ENCODE measurements at places on chromosomes 16 and 17.

DNA sequence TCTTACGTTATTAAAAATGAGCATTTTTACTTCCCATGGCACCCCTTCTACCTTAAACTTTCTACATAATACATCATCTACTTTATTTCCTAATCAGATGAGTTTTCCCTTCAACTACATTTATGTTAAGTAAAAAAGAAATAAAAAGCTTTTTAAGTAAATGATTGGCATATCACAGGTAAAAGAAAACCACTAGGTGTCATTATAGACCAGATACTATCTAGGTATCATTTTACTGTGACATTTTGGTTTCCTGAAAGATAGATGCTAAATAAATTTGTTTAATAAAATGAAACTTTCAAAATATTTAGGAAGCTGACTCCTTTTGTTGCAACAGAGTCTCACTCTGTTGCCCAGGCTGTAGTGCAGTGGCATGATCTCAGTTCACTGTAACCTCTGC lies 3.8 kb upstream of the CMTM1 start:
- no peak for DNase-seq

DNA sequence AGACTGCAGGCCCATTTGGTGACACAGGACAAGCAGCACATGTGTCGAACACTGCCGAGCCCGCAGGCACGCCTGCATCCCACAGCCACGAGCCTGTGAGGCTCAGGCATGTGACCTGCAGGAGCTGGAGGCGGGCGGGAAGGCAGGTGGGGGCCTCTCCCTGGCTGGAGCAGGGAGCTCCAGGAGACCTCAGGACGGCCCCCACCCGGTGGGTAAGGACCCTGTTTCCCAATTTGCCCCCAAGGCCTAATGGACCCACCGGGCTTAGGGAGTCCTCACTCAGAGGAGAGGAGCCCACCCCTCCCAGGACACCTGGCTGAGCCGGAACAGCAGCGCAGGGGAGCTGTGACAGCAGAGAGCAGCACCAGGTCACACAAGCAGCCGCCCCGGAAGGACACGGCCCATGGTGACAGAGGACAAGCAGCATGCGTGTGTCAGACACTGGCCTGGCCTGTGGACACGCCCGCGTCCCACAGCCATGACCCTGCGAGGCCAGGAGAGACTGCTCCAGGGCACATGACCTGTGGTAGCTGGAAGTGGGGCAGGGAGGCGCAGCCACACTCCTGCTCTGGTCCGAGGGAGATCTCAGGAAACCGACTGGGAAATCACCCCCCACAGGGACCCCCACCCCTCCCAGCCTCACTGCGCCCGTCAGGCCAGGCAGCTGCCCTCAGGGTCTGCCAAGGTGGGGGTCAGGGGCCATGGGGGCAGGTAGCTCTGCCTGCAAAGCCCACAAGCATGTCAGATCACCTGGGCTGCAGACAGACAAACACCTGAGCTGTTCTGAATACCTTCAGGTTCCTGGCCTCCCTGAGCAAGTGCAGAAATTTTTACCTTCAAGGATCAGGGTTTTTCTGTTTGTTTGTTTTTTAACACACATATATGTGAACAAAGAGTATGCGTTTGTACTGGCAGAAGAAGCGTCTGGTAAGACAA lies 2.4 kb downstream of the SPSB3 start:
- DNase-seq = no peak

GRCh38 chr17:81994593-81995462 lies 17.4 kb downstream of the ASPSCR1 start:
- DNase-seq = no peak

DNA sequence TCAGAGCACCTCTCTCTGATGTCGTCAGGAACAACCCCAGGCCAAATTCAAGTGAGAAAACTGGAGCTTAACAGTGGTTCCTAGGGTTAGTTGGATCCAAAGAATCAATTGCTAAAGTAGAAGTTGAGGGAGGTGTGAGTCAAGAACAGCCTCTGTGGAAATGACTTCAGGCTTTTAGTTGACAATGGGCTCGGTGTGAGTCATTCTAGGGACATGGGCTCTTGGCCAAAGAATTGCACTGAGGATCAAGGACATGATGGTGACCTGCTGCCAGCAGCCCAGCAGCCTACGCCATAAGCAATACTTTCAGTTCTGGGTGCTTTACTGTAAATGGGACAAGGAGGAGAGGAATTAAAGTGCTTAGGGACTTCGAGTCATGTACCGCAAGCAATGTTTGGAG lies 32.1 kb upstream of the SMURF2 start:
- DNase-seq = no peak

DNA sequence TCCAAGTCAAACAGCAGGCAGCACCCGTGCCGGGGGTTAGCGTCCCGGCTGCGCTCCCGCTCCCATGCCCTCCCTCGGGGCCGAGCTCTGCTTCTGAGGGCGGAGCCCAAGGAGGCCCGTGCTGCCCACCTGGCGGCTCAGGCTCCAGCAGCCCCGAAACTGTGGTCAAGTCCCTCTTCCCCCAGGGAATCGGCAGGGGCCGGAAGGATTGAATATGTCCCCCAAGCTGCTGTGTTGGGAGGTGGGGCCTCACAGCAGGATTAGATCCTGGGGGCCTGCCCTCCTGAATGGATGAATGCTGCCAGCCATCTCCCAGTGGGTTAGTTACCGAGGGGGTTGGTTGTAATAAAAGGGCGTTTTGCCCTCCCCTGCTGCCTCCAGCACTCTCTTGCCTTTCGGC lies 33.9 kb downstream of the MAP2K3 start:
- DNase-seq = no peak

- DNase-seq = no peak
These were observed 79.4 kb downstream of the RAP1GAP2 start for GRCh38 chr17:2875608-2876007.

- DNase-seq = no peak
These were observed 20.2 kb upstream of the NCBP3 start for GRCh38 chr17:3866276-3866675.

DNA sequence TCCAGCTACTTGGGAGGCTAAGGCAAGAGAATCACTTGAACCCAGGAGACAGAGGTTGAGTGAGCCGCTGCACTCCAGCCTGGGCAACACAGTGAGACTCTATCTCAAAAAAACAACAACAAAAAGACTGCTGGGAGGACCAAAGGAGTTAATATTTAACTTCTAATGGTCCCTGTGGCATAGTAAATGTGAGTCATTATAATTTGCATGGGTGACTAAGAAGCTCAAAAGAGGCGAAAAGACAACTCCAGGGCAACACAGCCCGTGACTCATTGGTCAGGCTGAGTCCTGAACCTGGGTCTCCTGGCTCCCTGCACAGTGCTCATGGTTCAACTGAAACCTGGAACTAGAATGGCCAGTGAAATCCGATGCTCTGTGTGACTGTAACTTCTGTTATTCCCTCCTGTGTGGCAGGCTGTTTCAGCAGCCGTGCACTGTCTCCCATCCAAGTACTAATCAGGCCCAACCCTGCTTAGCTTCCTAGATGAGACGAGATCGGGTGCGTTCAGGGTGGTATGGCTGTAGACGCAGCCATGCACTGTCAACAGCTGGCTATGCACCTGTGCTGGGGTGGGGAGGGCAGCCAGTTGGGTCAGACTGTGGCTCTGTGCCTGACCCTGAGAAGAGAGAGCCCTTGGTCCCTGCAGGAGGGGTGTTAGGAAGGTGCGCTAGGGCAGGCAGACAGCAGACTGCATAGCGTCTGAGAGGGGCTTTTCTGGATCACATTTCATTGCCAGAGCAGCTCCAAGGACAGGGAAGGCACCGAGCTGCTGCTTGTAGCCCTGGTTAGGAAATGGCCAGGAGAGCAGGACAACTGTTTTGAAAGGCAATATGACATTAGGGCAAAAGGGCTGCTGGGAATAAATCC lies 14.5 kb upstream of the GPRC5C start:
- DNase-seq = no peak

DNA sequence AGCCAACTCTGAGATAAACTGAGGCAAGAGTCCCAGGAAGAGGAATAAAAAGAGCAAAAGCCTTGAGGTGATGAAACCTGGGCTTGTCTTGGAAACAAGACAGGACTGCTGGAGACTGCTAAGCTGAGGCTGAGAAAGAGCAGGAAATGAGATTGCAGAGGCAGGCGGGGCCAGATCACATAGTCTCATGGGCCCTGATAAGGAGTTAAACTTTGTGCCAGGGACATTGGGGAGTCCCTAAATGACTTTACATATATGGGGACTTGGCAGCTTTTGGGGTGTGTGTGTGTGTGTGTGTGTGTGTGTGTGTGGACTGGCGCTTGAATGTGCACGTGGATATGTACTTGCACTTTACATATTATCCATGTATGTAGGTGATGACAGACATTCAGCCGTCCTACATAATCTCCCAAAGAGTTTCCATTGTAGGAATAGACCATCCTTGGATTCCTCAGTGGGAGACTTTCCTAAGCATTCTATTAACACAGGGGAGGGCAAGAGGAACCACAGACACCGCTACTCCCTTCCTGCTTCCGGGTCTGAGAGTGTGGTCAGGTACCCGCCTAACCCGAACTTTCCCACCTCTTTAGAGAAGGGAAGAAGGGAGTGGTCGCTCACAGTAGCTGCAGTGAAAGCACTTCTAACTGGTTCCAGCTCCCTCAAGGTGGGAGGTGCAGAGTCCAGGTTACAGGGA lies 123.1 kb downstream of the LYRM1 start:
- no peak for DNase-seq

GRCh38 chr17:4479340-4479981 lies 19.2 kb upstream of the SPNS2 start:
- no peak for DNase-seq

DNA sequence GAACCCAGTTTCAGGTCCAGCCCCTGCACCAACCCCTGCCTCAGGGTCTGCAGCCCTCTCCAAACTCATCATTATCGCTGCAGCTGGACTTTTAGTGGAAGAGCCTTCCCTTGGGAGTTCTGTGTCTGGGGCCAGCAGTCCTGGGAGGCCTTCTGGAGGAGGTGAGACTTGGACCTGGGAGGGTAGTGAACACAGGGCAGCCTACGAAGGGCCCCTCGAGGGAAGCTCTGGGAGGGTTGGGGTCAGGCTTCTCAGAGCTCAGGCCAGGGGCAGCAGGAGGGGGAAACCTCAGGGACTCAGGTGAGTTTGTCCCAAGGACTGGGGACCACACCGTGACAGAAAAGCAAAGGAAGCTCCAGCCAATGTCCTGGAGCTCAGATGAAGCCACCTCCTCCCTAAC lies 11.3 kb upstream of the SRRM2 start:
- no peak for DNase-seq

- no peak for DNase-seq
These were observed 1.1 kb downstream of the FAM171A2 start for GRCh38 chr17:44362459-44362948.

DNA sequence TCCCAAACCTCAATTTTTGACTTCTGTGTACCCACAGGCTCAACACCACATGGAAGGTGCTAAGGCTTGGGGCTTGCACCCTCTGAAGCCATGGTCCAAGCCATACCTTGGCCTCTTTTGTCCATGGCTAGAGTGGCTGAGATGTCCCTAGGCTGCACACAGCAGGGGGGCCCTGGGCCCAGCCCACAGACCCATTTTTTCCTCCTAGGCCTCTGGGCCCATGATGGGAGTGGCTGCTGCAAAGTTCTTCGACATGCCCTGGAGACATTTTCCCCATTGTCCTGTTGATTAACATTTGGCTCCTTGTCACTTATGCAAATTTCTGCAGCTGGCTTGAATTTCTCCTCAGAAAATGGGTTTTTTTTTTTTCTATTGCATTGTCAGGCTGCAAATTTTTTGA lies 47.0 kb downstream of the TBC1D26 start:
- DNase-seq = no peak

All from AG08396 (cell line).